ENCODE measurements at places on chromosomes 11 and 22.

- no peak for DNase-seq
Measured at GRCh38 chr11:94925422-94926270, 47.7 kb downstream of the CWC15 start.

- no peak for DNase-seq
Measured at GRCh38 chr22:26780521-26780920, 123.1 kb downstream of the MIAT start.

DNA sequence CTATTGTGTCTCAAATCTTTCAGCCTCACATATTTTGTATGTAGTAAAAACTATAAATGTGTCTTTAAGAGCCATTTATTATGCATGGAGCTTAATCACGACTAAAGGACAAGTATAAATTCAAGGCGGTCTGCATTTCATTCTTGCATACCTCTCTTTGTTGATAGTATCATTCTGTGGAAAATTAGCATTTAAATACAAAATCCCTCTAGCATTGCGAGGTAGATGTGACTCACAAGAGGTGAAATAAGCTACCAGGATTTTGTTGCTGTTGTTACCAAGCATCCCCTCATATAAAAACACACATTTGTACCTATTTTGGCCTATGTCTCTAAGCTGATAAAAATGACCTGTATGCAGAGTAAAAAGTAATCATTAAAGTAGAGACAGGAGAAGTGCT, 537.4 kb upstream of the LUZP2 start:
- no peak for DNase-seq

DNA sequence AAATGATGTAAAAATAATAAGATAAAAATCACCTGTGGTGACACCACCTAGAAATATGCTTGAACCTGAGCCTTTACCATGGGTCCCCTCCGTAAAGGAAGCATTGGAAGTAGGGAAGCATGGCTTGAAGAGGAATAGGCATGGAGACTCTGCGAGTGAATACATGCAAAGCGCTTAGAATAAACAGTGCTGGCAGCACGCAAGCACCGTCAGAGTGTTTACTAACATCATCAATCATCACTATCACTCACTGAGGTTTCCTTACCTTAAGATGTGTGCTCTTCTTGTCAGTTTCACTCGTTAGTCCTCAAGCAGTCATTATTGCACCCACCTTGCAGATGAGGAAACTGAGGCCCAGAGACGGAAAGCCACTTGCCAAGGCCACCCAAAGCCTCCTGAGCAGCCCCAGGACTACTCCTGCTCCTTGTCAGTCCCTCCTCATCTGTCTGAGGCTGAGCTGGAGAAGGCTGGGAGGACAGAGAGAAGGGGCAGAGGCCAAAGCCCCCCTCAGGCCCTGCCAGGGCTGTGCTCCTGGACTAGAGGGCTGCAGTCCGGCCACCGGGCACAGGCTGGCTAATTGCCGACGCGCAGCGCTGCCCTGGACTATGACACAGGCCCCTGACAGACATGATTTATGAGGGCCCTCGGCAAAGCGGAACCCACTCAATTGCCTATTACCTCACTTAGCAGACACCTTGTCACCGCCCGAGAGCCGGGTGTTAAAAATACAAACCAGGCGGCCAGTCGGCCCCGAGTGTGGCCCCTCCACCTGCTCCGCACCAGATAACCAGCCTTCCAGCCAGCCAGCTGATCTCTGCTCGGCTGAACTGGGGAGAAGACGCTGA, 168.9 kb downstream of the MN1 start:
- DNase-seq = peak; percentile 43

DNA sequence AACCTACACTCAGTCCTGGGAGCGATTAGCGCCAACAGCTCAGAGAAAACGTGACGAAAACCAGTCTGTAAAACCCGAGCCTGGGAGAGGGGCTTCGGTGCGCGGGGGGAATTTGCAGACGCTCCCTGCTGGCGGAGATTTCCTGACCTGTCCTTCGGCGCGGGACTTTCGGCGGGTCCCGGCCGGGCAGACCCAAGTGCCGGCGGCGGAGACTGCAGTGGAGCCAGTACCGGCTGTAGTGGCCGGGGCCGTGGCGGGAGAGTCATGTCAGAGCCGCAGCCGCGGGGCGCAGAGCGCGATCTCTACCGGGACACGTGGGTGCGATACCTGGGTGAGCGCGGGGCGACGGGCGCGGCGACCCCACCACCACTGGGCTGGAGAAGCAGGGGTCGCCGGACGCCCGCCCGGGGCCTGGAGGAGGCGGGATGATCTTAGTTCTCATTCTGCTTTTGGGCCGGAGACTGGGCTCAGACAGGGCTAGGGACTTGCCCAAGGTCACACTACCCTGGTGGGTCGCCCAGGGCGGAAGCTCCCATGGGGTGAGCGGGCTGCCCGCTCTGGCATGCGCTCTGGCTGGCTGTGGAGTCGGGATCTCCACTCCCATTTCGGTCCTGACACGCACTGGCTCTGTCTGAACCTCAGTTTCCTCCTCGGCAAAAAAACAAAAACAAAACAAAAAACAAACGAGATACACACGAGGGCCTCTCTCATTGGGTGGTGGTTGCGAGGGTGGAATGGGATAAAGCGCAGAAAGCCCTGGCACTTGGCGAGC, at the start of gene MTFP1:
Gene MTFP1, plus strand, starts transcription at position 153 of the 772 bp plus-strand sequence. Its CDS starts 112 bp downstream, at position 265.
- DNase-seq = peak; percentile 81
